Left lobe of liver (tissue), 2 donors: ENCODE measurements at places on chromosomes 16 and 17.
A peak's percentile ranks its signal among the peaks of the same experiment; 100 is the strongest.

DNA sequence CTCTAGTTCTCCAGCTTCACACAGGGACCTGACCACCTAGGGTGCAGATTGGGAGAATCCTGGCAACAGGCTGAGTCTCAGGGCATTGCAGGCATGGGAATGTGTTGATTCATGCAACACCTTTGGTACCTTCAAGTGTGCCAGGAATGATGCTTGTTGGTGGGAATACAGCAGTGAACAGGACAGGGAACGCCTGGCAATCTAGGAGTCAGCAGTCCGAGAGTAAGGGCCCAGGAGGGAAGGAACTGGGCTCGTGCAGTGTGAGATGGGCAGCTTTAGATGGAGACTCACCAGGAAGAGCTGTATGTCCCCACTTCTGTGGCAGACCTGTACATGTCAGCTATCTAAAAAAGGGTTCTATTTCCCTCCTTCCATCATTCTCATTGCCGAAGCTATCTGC, 12.0 kb upstream of the MRC2 start:
- DNase-seq, result no peak

- no peak for DNase-seq
These were observed 42.9 kb downstream of the GAS7 start for GRCh38 chr17:10155371-10156076.

DNA sequence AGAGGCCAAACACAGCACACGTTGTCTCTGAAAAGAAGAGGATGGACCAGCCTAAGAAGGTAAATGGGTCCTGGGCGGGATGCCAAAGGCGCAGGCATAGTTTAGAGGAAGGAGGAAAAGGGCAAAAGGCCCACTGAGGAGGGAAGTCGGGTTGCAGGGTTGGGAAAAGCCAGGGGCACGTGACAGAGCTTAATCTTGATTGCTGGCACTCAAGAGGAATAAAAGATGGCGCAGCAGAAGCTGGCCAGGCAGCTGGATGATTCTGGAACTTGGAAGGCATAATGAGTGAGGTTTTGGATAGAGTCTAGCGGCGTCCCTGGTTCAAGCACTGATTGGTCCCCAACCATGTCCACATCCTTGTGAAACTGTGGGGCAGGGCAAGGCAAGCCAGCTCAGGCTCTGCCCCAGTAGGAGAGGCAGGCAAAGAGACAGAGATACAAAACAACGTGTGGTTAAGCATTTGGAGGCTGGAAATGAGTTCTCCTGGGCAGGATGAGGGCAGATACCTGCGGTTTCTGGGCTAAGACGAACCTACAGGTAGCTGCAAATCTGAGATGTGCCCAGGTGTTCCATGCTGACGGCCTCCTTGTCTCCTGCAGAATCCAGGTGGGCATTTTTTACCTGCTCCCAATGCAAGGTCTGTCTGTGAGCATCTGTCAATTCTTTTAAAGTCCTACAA, 52.7 kb upstream of the CIBAR2 start:
- DNase-seq, result no peak

DNA sequence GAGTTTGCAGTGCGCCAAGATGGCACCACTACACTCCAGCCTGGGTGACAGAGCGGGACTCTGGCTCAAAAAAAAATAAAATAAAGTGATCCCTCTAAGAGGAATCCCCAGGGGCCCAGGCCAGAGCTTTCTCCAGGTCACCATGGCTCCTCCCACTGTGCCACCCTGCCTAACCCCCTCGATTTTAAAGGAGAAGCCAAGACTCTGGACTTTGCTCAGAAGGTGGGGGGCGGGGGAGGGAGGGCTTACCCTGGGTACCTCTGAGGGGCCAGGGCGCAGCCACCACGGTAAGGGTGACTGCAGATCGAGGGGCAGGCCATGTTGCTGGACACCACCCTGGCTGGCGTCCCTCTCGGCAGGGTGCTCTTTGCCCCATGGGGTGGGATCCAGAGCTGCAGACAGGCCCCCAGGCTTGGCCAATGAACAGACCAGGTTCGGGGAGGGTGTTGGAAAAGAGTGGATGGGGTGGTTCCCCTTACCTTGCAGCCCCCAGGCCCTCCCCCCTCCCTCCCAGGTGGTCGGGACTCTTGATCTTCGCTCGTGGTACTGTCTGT, 455 bp upstream of the GRB7 start:
- DNase-seq, result peak; percentile 89

- DNase-seq, result no peak
These were observed 4.0 kb downstream of the VAT1 start for GRCh38 chr17:43018008-43018853.
